ENCODE measurements at places on chromosomes 3 and 15.
A peak's percentile ranks its signal among the peaks of the same experiment; 100 is the strongest.

GRCh38 chr3:7632305-7632704 lies 771.4 kb downstream of the GRM7 start:
- no peak for DNase-seq

DNA sequence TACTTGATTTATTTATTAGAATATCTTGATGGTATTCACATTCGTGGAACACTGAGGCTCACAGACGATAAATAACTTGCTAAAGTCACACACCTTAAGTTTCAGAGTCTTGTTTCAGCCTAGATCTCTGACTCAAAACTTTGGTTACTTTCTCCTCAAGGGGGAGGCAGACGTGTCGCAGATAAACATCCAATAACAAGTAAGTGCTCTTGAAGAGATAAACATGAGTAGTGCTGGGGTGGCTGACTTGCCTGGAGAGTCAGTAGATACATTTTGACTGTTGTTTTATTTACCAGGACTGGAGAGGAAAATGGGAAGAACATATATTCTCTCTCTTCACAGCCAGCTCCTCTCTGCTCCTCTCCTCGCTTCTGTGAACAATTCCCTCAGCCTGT lies 31.3 kb downstream of the FBXO45 start:
- DNase-seq, result no peak

- DNase-seq, result no peak
Measured at GRCh38 chr3:148820361-148821245, 7.0 kb upstream of the CPB1 start.

GRCh38 chr15:88649753-88650551 lies 11.1 kb downstream of the ISG20 start:
- DNase-seq, result no peak

- no peak for DNase-seq
Measured at GRCh38 chr15:68334661-68335124, 57.1 kb downstream of the FEM1B start.

DNA sequence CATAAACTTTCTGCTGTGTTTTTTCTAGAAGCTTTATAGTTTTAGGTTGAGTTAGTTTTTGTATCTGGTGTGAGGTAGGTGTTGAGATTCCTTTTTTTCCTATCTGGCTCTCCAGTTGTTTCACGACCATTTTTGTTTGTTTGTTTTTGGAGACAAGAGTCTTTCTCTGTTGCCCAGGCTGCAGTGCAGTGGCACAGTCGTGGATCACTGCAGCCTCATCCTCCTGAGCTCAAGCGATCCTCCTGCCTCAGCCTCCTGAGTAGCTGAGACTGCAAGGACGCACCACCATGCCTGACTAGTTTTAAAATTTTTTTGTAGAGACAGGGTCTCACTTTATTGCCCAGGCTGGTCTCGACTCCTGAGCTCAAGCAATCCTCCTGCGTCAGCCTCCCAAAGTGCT lies 20.6 kb downstream of the RNF111 start:
- DNase-seq, result no peak

DNA sequence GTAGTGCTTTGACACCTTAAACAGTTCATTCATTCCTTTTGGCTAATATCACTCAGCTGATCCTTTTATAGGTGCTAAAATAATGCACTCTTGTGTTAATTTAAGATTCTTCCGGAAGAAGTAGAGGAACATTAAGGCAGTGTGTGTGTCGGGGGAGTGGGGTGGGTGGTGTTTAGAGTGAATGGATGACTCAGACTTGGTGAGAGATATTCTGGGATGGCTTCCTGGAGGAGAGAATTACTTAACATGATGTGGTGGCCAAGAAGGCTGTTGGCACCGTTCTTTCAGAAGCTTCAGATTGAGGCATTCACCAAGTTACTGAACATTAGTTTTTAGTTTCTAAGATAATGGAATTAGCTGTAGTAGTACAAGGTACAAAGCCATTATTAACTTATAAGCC lies 125.6 kb upstream of the ROPN1 start:
- DNase-seq, result no peak

DNA sequence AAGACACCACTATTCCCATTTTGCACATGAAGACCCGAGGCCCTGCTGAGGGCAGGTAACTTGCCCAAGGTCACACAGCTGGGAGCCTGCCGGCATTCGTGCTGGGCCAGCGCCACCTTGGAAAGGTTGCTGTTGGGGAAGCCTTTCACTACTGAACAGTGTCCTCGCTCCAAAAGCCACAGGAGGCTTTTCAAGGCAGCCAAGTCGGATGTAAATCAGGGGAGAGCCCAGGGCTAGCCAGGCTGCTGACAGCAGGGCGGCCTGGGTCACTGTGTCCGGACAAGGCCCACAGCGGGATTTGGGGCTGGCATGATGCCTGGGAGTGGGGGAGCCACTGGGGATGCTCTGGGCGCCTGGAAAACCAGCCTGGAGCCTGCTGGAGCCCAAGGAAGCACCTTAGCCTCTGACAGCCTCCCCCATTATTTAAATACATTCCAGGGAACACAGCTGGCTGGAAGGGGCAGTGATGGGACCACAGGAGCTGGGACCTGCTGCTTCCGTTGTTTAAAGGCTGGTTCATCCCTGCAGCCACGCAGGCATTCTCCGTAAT lies 10.5 kb downstream of the SLC6A6 start:
- no peak for DNase-seq

- DNase-seq, result peak; percentile 70
Measured at GRCh38 chr3:167406876-167407492, 26.9 kb upstream of the ZBBX start.

- no peak for DNase-seq
Measured at GRCh38 chr15:63544258-63545026, 40.0 kb downstream of the USP3 start.

- no peak for DNase-seq
Measured at GRCh38 chr3:8303466-8303865, 198.2 kb upstream of the LMCD1 start.

DNA sequence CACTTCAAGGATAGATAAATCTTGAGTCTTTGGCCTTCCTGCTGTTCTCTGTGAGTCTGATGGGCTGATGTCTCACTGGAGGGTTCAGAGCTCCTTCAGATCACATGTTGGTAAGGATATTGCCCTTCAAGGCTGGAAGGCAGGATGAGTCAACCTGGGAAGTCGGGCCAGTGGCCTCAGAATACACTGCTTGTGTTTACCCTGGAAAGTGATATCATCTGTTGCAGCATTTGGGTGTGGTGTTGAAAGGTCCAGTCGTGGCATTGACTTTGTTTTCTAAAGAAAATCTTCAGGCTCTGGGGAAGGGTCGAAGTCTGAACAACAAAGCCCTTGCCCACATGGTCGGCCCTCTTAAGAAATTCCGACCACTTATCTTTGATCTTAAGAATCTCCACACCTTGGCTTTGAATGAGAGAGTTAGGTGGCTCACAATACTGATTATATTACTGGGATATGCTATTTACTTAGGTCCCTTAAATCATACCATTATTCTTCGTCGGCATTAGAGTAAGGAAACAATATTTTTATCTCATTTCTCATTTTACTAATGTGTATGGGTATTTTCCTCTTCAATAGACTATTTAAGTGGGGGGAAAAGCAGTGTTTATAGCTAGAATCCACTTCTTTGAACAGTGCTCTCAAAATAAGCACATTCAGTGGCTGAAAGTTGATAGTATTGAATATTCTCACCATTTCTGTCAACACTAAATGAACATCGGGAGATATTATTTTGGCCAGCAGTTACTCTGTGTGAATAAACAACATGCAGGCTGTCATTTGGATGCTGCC lies 303.9 kb upstream of the RASGRP1 start:
- DNase-seq, result no peak

DNA sequence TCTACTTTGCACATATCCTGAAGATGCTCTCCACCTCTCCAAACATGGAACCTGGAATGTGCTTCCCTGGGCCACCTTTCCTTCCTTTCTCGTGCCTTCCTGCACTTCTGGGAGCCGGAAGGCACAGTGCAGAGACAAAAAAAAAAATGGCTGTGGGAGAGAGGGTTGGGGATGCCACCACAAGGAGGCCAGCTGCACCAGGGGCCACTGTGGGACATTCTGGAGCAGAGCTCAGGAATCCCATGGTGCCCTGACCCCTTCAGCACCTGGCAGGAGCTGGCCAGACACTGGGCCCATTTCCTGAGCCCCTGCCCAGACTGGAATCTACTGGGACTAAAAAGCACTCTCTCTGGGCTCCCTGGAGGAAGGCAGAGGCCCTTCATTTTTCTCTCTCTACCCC lies 7.9 kb upstream of the BCL2L10 start:
- DNase-seq, result no peak

GRCh38 chr3:27591312-27592210 lies 107.4 kb upstream of the SLC4A7 start:
- no peak for DNase-seq

DNA sequence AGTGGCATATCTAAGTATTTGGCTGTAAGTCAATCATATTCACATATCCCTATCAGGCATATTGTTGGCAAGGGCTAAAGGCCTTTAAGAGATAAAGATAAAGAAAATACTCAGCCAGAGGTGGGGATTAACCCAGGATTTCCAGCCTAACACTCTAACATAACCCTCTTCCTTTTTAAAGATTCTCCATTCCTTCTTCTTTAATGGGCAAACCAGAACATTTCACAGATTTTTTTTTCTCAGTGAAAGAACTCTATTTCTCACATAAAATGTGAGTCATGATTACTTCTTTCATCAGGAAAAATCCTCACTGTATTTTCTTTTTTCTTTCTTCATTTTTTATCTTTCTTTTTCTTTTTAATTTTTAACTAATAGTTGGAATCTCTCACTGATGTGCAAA lies 200.4 kb downstream of the NR1D2 start:
- no peak for DNase-seq

- DNase-seq, result peak; percentile 15
Measured at GRCh38 chr15:51424780-51425179, 83.3 kb downstream of the GLDN start.

DNA sequence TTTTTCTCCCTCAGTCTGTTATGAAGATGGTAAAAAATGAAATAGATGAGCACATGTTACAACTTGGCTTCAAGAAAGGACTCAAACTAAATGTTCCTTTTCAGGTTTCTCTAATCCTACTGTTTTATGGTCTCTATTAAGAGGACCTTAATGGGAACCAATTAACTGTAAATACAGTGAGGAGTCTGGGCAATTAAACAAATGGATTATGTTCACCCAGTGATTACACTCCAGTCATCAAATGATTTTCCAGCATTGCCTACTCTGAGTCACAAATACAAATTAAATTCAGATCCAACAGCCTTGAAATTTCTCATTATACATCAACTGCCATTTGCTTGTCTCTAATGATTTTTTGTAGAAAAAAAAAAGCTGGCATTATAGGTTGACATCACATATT lies 129.2 kb downstream of the NEK10 start:
- DNase-seq, result no peak

- DNase-seq, result no peak
Measured at GRCh38 chr3:23728601-23729117, 77.1 kb upstream of the UBE2E1 start.

GRCh38 chr3:21158861-21159542 lies 592.0 kb downstream of the ZNF385D start:
- DNase-seq, result peak; percentile 20
